ENCODE measurements at places on chromosomes 7 and 10.

GRCh38 chr10:6987536-6987945 lies 407.5 kb upstream of the PRKCQ start:
- DNase-seq: no peak

- no peak for DNase-seq
Observed at GRCh38 chr10:55867848-55868247, 493.2 kb downstream of the ZWINT start.

GRCh38 chr10:119807960-119808697 lies 64.5 kb downstream of the MCMBP start:
- no peak for DNase-seq

- DNase-seq: peak; percentile 31
Observed at GRCh38 chr7:116953372-116953905, at the start of gene ST7. Gene ST7 (plus strand): TSS chr7:116953501. CDS start chr7:116953541, 40 bp downstream.

DNA sequence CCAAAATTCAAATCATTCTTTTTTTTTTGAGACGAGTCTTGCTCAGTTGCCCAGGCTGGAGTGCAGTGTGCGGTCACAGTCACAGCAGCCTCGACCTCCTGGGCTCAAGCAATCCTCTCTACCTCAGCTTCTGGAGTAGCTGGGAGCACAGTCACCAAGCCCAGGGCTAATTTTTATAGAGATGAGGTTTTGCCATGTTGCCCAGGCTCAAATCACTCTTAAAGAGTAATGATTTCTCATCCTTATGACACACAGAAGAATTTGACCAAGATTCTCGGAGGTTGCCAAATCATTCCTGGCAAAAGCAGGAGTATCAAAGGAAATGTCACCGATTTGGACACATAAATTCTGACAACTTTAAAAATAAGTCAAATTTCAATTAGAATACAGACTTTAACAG lies 39.1 kb downstream of the SIRT1 start:
- DNase-seq: no peak

GRCh38 chr7:28263622-28264271 lies 83.2 kb upstream of the JAZF1 start:
- no peak for DNase-seq

DNA sequence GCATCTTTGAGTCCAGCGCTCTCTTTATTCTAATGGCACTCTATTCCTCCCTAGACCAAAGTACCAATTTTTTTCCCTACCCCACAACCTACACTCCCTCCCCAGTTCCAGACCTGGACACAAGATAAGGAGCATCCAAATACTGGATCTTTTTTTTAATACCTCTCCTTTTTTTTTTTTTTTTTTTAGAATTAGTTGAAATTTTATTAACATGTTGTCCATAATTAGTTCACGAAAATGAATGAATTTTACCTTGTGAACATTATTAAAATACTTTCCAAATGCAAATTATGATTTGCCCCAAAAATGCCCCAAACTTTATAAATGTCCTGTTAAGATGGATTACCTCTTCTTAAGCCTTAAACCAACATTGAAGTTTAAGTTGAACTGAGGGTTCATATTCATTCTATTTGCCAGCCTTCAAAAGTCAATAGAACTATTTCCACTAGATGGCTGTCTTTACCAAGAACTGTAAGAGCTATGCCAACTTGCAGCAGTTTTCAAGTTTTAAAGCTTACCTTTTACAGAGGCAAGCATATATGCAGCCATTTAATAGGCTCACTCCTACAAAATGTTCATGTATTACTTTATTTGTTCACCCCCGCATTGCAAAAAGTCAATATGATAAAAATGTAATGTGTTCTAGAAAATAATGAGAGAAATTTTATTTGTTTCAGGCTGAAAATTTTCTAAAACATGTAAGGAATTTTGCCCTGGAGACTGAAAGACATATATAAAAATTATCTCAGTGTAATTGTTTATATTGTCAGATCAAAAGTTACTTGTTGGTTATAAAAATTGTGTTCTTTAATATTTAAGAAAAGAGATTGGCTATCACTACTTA lies 39.7 kb upstream of the TNKS2 start:
- no peak for DNase-seq

- no peak for DNase-seq
Observed at GRCh38 chr7:74527842-74528241, 74.1 kb downstream of the GTF2IRD1 start.

GRCh38 chr7:54109501-54109900 lies 432.7 kb upstream of the VSTM2A start:
- no peak for DNase-seq

GRCh38 chr10:137031-137430 lies 1.8 kb downstream of the ZMYND11 start:
- DNase-seq: peak; percentile 29

- DNase-seq: no peak
Observed at GRCh38 chr7:85343484-85343883, 156.6 kb upstream of the SEMA3D start.

DNA sequence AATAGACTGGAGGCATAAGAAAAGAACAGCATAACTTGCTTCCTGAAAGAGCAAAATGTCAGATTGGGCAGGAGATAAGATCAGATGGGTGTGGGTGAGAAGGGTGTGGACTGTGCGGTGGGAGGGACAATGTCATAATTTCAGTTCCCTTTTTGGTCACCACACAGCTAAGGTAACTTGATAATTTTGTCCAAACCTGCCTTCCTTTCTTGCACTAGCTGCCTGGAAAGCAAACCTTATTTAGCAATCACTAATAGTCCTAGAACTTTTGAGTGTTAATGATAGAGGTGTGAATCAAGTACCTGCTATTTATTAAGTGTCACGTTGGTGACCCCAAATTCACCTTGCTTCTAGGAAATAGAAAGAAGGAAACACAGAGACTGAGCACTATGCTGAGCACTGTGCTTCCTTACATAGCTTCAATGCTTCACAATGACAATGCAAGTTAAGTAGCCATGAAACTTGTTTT lies 72.4 kb upstream of the SP4 start:
- DNase-seq: peak; percentile 23

- DNase-seq: no peak
Observed at GRCh38 chr10:118742782-118743181, 12.0 kb downstream of the CACUL1 start.

DNA sequence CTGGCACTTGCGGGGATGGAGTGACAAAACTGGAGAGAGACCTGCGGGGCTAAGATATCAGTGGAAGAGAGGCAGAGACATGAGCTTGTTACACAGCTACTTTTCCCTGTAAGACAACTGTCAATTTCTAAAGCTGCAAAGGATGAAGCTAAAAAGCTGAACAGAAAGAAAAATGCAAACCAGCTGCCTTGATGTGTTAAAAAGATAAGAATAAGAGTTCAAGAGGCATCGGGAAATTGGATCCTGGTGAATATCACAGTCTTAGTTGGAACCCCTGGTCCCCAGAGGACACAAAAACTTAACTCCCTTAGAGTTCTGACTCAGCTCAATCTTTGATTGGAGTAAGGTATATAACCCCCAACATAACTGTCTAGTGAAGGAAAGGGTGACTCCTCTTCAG lies 38.8 kb downstream of the VPS41 start:
- no peak for DNase-seq

DNA sequence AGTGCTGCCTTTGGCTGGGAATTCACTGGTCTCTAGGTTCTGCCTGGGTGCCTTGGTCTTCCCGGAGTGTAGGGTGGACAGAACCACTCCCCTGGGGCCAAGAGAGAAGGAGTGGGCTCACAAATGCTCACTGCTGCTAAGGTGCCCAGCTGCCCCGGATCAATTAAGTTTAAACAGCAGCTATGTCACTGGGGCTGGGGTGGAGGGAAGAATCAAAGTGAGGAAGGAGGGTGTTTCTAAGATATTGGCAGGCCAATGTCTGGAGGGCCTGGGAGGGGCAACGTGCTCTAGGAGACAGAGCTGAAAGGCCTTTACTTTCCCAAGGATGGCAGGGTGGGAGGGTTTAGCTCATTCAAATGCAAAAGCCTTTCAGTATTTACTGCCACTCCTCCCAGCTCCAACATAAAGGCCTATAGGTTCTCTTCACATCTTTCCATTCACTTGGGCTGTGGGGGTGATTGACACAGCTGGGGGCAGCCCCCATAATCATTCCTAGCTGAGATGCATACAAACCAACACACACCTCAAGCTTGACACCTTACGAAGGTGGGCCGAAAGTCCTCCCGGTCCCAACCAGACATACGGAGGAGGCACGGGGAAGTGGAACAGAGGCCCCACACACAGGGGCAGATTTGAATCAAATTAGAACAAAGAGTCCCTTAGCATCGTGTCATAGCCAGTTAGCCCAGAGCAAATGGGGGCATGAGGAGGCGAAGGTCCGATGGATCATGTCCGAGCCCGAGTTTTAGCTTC lies 108.0 kb upstream of the EFCAB10 start:
- DNase-seq: no peak

- DNase-seq: no peak
Observed at GRCh38 chr10:32142646-32143045, 86.4 kb upstream of the KIF5B start.

DNA sequence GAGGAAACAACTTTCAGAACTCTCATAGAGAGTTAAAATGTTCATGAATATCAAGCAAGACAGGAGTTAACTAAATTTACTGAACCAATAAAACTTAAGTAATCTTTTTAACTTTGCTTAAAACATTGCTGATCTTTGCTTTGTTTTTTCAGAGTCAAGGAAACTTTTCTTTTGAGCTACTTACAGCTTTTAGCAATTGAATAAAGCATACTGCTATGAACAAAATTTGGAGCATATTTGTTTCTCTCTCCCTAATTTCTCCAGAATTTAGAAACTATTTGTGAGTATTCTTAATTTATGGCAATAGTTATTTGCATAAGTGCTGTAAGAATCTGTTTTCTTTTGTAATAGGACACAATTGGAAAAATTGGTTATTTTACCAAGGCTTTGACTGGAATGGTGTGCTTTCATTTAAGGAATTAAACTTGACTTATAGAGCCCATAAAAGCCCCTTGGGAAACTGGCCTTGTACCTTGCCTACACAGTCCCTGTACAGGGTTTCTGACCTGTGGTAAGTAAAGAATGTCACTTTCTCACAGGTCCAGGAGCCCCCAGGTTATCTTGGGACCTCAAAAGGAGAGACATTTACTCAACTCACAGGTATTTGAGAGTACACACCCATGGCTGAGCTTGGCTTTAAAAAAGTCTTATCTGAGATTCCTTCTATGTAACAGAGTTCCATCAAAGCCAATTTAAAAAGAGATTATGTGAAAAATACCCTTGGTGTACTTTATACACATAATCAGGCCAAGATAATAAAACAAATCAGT lies 23.3 kb upstream of the KIAA1549 start:
- no peak for DNase-seq

- no peak for DNase-seq
Observed at GRCh38 chr7:234051-234707, 41.8 kb downstream of the FAM20C start.

Measured in GM12892 (cell line).